ENCODE measurements at places on chromosomes 4 and X. TPM values are rescaled to one million over a fixed set of nuclear protein-coding genes. Genes with fewer than 3 reads are reported as not detected.

SRPX2 gene
- 13.4 TPM for total RNA-seq

STS gene
- 0.95 TPM for total RNA-seq

DSPP gene
- total RNA-seq = not detected

CLCN4 gene
- total RNA-seq = 2.6 TPM

PAGE5 gene
- not detected for total RNA-seq

WDFY3 gene
- total RNA-seq = 15.4 TPM

CT45A5 gene
- 0.61 TPM for total RNA-seq

EGF gene
- total RNA-seq = not detected

SLC49A3 gene
- not detected for total RNA-seq

TFE3 gene
- 27.3 TPM for total RNA-seq

MAGEB2 gene
- not detected for total RNA-seq

GRIA2 gene
- total RNA-seq = not detected

KIF4A gene
- 33.4 TPM for total RNA-seq

ADGRG4 gene
- total RNA-seq = not detected

TRIM61 gene
- not detected for total RNA-seq

SSX2 gene
- not detected for total RNA-seq

HSFX4 gene
- not detected for total RNA-seq

CXorf65 gene
- total RNA-seq = not detected

GAB1 gene
- 26.7 TPM for total RNA-seq

HTN3 gene
- total RNA-seq = not detected

ENPP6 gene
- total RNA-seq = not detected

NAA11 gene
- not detected for total RNA-seq

RAB9B gene
- not detected for total RNA-seq

TRIM60 gene
- not detected for total RNA-seq

CXCL3 gene
- not detected for total RNA-seq

All from G401 (cell line).